Pancreas (tissue), 10 donors: ENCODE measurements at places on chromosomes 12 and 14.

DNA sequence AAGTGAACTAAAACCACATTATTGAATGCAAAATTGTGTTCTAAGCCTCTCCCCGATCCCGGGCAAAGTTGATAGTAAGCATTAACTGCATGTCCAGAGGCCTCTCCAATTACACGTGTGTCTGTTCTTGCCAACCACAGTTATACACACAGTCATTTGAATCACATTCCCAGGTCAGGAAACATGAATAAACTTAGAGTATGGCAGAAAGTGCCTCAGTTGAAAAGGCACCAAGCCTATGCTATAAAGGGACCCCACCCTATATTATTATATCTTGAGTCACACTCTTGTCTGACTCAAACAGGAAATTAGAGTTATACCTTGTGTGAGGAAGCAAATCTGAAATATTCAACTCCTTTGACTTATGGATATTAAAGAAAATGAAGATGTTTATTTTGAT is 128.3 kb upstream of the STXBP6 start:
- DNase-seq = no peak

GRCh38 chr12:46918631-46919030 is 92.8 kb upstream of the SLC38A4 start:
- no peak for DNase-seq

GRCh38 chr14:99383472-99384449 is 96.9 kb downstream of the SETD3 start:
- no peak for DNase-seq

GRCh38 chr12:107337346-107338095 is 244.2 kb upstream of the CRY1 start:
- DNase-seq = no peak

- no peak for DNase-seq
Measured at GRCh38 chr12:101368016-101368415, 39.6 kb downstream of the ARL1 start.

DNA sequence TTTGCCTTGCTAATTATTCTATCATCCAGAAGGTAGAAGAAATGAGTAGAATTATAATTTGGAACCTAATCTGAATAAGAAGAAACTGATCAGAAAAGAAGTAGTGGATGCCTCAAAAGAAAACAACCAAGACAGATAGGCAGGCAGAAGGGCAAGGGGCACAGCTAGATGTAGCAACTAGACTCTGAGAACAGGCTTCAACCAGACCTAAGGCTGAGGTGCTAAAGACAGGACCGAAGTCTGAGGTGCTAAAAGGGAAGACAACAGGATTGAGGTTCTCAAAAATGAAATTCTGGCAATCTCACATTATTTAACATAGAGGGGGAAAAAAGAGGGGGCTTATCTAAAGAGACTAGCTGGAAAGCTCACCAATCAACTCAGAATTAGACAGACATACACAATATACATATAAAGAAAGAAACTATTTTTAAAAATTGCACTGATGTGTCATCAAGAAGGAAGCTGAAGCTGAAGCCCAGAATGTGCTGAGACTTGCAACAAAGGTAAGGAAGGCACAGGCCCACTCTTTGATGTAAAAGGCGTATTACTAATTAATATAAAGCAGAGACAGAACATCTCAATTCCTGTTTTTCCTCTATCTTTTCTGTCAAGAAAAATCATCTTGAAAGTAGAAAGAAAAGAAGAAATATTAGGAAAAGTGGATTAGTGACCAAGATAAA is 43.8 kb upstream of the CSRNP2 start:
- no peak for DNase-seq

DNA sequence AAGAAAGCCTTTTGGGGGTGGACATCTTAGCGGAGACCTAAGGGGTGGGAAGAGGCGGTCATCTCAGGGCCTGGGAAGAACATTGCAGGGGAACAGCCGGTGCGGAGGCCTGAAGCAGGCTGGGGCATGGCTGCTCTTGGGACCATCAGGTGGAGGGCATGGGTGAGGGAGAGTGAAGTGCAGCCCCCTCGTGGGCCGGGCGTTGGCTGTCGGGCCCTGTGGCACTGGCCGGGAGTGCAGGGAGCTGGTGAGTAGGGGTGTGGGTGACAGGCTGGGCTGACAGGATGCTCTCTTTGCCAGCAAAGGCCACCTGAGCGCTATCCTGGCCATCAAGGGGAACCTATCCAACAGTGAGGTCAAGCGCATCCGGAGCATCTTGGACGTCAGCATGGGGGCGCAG is 11.7 kb downstream of the TNFAIP2 start:
- no peak for DNase-seq

DNA sequence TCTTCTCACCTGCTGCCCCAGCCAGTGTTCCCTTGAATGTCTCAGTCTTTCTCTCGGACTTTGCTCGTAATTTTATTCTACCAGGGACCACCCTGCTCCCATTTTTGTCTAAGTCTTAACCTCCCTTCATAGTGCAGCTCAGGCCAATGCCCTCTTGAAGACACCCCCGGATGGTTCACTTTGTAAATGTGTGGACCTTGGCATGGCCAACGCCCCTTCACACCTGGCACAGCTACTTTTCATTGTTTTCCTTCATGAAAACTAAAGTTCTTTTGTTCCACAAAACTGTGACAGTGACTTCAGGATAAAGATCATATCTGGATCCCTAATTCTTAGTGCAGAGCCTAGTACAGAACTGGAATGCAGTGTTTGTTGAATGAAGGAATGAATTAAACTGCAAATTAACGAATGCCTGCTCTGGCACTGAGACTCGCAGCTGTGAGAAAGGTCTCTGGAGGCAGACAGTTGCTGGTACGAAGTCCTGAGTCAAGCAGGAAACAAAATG is 3.5 kb upstream of the RNASE4 start:
- no peak for DNase-seq

DNA sequence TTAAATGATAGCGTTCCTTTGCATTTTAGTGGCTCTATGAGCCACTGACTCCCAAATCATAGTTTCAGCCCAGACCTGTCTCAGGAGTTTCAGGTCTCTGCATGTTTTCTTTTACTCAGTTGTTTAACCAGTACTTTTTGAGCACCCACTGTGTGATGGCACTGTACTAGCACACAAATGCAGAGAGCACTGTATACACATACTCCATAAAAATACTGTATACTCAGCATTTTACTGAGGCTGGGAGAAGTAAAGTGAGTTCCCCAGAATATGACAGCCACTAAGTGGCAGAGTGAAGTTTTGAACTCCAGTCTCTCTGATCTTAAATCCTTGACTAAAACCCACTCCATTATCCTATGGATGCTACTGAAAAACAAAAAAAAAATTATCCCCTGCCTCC is 76.0 kb upstream of the HSPB8 start:
- DNase-seq = no peak

- no peak for DNase-seq
Measured at GRCh38 chr12:42442888-42443287, 116.9 kb downstream of the PPHLN1 start.

DNA sequence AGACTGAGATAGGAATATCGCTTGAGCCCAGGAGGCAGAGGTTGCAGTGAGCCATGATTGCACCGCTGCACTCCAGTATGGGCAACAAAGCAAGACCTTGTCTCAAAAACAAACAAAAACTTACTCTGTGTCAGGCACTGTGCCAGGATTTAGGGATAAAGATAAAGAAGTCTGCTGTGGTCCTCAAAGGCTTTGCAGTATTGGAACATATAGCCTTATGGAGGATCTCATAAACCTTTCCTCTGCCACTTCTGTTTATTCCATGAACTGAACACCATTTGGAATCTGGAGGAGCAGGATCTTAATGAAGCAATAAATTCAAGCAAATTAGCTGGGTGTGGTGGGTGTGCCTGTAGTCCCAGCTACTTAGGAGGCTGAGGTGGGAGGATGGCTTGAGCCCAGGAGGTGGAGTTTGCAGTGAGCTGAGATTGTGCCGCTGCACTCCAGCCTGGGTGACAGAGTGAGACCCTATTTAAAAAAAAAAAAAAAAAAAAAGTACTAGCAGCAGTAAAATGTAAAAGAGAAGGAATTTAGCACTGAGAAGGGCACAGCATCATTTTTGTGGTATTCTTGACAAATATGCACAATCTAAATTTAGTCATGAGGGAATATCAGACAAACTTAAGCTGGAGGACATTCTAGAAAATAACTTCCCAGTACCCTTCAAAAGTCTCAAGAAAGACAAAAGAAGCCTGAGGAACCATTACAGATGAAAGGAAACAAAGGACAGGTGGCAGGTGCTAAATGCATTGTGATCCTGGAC is 27.1 kb downstream of the BMAL2 start:
- no peak for DNase-seq

DNA sequence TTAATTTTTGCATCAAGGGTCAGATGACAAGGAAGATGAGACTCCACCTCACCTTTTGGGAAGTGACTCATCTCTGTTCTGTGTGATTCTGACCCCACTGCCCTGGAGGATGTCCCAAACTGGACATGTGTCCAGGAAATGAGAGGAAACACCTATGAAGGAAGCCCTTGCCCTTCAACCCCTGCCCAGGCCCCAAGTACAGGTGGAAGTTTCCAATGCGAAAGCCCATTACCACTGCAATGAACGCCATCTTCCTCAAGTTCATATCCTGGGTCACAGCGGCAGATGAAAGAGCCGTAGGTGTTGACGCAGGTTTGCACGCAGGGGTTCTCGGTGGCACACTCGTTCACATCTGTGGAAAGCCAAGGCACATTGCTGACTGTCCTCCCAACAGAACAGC is 19.6 kb upstream of the TC2N start:
- DNase-seq = no peak

DNA sequence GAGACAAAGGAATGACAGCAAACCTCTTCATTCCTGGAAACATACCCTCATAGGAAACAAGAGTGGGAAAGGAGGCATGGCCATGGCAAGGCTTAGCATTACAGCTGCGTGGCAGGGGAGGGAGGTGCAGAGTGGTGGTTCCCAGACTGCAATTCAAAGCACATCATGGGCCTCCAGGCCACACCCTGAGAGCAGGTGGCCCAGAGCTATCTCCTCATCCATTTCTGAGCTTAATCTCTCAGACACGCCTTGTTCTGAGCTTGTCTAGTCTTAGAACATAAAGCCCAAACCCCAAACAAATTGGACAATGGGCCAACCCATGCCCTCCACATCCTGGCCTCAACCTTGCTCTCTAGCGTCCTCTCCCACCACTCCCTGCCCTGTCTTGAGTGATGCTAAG is 5.9 kb upstream of the KRT3 start:
- no peak for DNase-seq

DNA sequence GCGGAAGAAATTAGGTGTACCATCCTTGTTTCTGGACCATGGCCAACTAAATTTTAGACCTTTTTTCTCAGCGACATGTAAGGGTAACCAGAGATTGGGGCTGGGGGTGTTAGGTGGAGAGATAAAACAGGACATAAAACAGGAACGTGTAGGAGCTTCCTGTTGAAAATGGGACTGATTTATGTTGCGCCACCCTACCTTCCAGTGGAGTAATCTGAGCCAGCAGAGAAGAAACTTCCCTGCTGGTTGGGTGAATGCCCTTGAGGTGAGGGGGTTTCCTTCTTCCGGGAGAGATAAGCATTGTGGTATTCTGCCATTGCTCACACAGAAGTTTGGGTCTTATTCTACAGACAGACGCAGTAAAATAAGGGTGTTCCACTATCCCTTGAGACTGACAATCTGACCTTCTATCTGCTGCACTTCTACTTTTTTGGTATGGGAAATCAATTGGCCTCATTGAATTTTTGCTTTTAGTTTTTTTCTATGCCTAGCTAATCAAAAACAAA is 417.6 kb downstream of the PCNX1 start:
- no peak for DNase-seq

DNA sequence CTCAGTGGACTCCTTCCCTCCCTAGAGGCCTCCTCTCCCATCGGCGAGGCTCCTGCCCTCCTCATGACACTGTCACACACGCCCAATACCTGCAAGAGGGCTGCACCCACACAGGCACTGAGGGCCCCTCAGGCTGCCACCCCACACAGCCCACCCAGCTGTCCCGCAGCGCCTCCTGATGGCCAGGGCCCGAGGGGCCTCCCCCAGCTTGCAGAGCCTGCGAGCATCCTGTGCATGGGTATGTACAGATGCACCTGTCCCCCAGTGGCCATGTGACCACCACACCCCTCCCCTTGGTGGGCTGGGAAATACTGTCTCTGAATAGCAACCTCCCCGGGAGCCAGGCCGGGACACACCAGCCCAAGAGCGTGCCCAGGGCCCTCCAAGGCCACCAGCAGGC is 19.0 kb upstream of the NUDT14 start:
- no peak for DNase-seq

DNA sequence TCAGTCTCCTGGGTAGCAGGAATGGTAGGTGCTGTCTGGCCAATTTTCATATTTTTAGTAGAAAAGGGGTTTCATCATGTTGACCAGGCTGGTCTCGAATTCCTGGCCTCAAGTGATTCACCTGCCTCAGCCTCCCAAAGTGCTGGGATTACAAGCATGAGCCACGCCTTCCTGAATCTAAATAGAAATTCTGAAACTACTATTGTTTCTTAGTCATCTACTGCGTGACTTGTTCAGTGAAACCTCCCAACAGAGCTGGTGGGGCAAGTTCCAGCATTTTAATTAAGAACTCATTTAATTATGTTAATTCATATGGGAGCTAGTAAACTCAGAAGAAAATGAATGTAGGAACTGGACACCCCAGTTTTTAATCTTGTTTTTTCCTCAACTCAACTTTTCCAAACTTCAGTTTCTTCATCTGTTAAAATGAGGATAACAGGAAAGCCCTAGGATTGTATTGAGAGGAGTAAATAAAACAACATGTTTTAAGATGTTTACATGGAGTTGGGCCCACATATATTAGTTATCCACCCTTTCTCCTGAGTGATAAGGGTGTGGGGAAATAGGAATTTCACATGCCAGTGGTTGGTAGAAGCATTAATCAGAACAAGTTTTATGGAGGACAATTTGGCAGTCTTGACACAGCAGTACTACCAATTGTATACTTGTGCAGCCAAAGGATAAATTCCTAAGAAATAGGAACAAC is 335.8 kb upstream of the E2F7 start:
- no peak for DNase-seq

- no peak for DNase-seq
Measured at GRCh38 chr12:131047789-131048610, 94.3 kb downstream of the ADGRD1 start.

- no peak for DNase-seq
Measured at GRCh38 chr12:24560831-24561271, 388.1 kb downstream of the BCAT1 start.

GRCh38 chr12:59886131-59886733 is 290.4 kb downstream of the SLC16A7 start:
- no peak for DNase-seq

GRCh38 chr12:97275728-97276590 is 186.6 kb upstream of the RMST start:
- DNase-seq = no peak

DNA sequence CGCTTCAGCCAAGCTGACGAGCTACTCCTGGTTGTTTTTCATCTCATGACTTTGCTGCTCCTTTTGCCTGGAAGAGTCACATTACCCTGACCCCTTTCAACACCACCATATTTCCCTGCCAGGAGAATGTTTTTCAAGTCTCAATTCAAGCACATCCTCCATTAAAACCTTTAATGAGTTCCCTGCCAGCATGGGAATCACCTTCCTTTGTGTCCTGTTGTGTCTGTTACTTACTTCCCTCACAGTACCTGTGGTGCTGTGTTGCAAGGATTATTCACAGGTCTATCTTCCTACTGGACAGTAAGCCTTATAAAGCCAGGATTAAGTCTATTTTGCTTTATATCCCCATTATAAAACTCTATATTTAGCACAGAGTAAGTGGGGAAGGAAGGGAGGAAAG is 13.6 kb upstream of the SLC35F4 start:
- DNase-seq = no peak
